NCI-H2171 treated with DMSO at 0.1 percent for 48 hours (cell line): ENCODE measurements at places on chromosomes 12 and 14.

- no peak for DNase-seq
Measured at GRCh38 chr14:91858536-91859275, 8.6 kb downstream of the TC2N start.

DNA sequence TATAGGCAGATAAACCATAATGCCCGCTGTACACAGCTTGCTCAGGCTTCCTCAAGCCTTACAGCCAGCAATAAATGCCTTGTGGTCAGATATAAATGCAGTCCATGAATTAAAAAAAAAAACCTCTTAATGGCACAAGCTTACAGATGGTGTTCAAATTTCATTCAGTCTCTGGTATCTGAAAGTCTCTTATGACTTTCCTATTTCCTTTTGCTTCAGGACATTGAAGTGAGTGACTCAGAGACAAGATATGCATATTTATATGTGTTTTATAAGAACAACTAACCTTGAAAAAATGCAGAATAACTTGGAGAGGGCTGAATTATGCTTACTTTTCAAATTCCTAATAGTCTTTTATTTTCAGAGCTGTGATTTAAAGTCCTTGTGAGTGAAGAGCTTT lies 426.9 kb upstream of the MIS18BP1 start:
- DNase-seq = no peak

DNA sequence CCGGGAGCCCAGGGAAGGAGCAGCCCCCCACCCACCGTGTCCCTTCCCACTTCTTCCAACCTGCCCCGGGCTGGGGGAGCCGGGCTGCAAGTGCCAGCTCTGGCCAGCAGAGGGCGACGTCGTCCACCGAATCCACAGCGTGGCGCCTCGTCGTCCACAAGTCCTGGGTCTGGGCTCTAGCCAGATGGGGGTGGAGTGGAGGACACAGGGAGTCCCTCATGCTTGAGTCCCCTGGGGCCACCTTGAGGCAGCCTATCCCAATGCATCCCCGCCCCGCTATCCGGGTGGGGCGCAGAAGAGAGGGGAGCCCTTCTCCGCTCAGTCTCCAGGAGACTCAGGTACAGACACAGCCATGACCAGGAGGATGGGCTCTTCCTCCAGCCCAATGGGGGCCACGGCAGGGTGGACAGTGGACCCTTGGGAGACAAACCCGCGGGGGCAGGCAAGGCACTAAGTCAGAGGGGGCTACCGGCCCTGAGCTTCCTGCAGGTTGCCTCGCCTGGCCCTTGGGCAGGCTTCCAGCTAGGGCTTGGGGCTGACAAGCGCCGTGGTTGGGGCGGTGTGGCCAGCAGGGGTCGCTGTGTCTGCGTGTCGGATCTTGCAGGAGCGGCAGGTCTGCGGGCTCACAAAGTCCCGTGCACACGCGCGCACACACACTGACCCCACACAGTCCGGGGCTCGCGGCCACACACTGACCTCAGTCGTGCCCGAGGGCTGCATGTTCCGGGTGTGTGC lies 5.5 kb downstream of the AQP5 start:
- DNase-seq = peak; percentile 94

GRCh38 chr14:42980419-42980818 lies 1373.7 kb downstream of the LRFN5 start:
- peak; percentile 43 for DNase-seq

- no peak for DNase-seq
Measured at GRCh38 chr12:87828382-87828973, 200.7 kb downstream of the C12orf50 start.
